ENCODE measurements at places on chromosomes 1 and 21.

GRCh38 chr1:221994939-221995338 is 253.1 kb upstream of the DUSP10 start:
- no peak for DNase-seq

- DNase-seq, result no peak
These were observed 31.9 kb downstream of the MROH9 start for GRCh38 chr1:170967042-170967910.

GRCh38 chr1:223313415-223313754 is 50.6 kb downstream of the SUSD4 start:
- no peak for DNase-seq

- DNase-seq, result no peak
These were observed 774.5 kb upstream of the NEGR1 start for GRCh38 chr1:73056826-73057225.

GRCh38 chr1:232521660-232522059 is 108.3 kb downstream of the SIPA1L2 start:
- DNase-seq, result no peak

- no peak for DNase-seq
These were observed 593 bp upstream of the CD53 start for GRCh38 chr1:110872366-110872744.

DNA sequence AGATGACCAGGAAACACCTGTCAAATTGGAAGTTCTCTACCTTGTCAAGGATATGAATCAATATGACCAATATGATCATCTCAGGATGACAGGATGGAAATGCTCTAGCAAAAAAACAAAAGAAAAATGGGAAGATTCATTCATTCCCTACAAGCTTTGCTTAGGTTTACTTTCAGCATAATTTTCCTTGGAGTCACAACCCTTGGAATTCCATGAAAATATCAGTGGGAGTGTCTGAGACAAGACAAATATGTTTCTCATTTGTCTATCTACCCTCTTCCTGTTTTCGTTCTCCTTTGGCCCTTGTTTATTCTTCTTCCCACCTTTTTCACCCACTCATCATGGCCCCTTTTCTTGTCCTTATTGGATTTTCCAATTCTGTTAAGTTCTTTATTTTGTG is 50.6 kb downstream of the COLGALT2 start:
- DNase-seq, result no peak

GRCh38 chr1:71072273-71072672 is 8.6 kb downstream of the ZRANB2 start:
- DNase-seq, result no peak

GRCh38 chr1:230375780-230376179 is 50.4 kb downstream of the PGBD5 start:
- no peak for DNase-seq

DNA sequence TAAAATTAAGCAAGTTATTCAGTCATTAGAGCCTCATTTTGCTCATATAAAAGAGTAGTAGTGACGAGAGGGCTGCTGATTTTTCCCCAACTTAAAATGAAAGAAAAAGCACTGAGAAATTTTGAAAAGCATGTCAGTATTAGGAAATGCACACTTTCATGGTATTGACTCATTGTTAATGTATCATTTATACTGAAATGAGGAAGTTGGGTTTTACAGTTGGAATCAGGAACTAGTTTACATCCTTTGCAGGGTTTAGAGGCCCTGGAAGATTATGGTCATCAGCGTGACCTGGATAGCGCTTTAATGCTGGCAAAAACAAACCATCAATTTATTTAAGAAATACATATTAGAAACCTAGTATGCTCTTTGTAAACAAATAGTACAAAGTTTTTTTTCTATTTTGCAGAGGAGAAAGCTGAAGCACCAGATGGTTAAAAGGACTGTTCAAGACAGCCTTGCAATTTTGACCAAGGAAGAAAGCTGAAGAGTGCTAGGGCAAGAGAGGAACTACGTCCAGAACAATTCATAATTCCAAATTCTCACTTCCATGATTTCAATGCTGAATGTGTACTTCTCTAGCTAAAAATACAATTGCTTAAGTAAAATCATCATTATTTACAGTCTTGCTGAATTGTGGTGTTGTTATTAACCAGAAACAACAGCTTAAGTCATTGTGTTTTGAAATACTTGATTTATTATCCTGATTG is 94.8 kb upstream of the SGIP1 start:
- no peak for DNase-seq

DNA sequence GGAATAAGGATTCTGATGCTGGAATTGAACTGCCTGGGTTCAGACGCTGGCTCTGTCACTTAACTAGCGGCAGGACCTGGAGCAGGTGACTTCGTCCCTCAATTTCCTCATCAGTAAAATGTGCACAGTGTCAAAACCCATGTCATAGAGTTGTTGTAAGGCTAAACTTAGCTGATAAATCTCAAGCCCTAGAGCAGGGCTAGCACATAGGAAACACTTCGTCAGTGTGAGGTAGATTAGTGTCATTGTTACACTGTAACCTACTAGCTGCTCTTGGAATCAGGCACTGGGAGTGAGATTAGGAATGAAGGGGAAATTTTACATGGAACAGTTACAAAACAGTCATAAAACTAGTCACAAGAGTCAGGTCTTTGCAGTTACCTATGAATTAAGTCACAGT is 56.1 kb upstream of the ANGPTL1 start:
- DNase-seq, result no peak

- no peak for DNase-seq
These were observed 596 bp downstream of the ITGB2 start for GRCh38 chr21:44919913-44920693.

GRCh38 chr21:29581393-29581792 is 282.7 kb downstream of the BACH1 start:
- no peak for DNase-seq

- DNase-seq, result no peak
These were observed 14.9 kb downstream of the ZYG11A start for GRCh38 chr1:52857443-52857842.

DNA sequence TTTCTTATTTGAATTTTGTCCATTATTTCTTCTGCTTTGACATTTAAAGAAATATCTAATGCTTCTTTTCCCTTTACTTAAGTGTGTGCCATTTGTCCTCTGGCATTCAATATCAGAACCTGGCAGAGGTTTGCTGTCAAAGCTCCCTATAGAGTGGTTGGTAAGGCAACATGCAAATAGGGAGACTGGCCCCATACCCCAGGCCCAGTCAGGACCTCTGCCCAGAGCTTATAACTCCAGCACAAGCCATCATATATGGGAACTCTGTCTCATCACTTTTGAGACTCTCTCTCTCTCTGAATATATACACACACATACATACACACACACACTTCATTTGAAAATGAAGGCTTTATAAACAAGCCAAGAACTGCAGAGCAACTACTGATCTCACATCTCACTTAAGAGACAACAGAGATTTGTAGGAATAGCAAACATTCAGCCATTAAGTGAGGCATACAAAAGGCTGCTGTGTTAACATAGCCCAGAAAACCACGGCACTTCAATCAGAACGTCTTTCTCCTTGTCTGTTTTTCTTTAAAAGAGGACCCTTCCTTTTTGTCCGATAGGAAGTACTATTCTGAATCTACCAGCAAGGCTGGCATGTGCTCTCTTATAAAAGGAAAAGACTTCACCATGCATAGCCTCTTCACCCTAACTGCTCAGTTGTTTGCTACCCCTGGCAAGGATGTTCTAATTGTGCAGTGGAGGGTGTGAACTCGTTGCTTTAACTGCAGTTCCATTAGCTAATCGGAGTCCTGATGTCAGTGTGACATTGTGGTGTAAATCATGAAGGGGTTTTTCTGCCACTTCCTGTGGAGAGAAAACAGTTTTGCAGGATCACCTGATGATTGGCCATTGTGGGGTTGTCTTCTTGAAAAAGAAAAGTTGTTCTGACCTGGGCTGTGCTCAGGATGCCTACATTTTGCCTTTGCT is 101.7 kb downstream of the NR5A2 start:
- DNase-seq, result no peak

DNA sequence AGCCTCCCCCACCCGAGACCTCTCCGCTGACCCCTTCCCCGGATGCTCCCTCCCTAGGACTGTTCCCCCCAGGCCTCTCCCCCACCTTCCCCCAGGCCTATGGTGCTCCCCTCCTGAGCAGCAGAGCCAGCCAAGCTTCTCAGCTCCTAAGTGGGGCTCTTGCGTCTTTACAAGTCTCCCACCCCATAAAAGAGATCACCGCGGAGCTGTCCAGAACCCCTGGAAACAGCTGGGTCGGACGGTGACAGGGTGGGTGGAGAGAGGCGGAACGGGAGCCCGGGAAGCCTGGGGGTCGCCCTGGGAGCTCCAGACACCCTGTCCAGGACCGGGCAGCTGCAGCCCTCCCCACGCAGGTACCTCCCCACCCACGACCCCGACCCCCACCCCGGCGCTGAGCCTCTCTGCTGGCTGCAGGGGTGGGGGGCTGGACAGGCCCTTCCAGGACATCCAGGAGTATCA is 61.2 kb downstream of the WNT9A start:
- DNase-seq, result no peak

- no peak for DNase-seq
These were observed 34.2 kb downstream of the GATAD2B start for GRCh38 chr1:153888533-153888932.

GRCh38 chr1:92933459-92933858 is 27.8 kb downstream of the DIPK1A start:
- DNase-seq, result no peak

DNA sequence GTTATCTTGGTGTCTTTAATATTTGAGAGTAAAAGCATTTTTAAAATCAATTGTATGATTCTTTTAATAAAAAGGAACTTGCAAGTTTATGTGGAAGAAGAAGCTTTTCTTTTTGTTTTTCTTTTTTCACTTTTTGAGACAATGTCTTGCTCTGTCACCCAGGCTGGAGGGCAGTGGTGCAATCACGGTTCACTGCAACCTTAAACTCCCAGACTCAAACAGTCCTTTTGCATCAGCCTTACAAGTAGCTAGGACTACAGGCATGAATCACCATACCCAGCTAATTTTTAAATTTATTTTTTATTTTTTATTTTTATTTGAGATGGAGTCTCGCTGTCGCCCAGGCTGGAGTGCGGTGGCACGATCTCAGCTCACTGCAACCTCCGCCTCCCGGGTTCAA is 34.1 kb downstream of the CMPK1 start:
- DNase-seq, result no peak

GRCh38 chr1:63868268-63868781 is 94.5 kb downstream of the ROR1 start:
- DNase-seq, result no peak

GRCh38 chr1:30300669-30301068 is 422.7 kb downstream of the MATN1 start:
- no peak for DNase-seq

GRCh38 chr1:167723707-167724323 is 2.0 kb downstream of the MPZL1 start:
- DNase-seq, result no peak

DNA sequence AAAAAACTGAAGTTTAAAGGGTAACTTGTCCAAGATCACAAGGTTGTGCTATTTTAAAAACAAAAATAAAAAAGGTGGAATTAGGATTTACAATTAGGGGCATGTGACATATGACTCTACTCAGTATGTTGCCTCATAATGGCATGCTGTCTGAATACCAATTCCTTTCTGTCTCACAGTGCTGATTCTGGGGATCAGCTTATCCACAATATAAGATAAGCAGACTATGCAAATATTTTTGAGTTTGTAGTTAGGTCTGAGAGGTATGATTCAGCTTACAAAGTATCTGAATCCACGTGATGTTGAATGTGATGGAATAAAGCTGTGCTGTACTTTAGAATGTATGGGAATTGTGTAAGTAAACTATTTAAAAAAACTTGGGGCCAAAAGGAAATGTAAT is 216.6 kb downstream of the HHIPL2 start:
- DNase-seq, result no peak

DNA sequence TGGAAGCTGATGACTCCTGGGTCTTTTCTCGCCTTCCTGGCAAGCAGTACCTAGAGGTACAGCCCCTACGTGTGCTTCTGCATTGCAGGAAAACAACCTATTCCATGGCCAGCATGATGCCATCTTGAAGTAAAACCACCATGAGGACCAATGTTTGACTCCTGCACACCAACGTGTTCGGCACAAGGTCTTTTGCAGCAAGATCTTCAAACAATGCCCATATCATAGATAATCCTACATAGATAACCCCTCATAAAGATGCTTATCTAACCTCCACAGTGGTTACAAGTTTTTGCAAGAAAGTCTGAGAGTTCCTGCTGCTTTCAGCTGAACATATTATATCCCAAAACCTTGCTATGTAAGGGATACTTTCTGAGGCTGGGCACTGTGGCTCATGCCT is 141.1 kb upstream of the MAP1LC3C start:
- no peak for DNase-seq

DNA sequence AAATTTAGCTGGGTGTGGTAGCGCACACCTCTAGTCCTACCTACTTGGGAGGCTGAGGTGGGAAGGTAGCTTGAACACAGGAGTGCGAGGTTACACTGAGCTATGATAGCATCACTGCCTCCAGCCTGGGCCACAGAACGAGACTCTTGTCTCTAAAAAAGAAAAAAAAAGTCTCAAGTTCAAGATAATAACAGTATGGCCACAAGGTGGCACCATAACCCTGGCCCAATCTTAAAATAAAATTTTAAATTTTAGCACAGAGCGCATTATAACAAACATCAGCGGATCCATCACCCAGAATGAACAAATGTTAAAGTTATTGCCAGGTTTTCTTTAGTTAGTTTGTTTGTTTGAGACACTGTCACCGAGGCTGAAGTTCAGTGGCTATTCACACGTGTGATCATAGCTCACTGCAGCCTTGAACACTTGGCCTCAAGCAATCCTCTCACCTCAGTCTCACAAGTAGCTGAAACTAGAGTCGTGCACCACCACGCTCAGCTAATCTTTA is 2.9 kb upstream of the HTR6 start:
- DNase-seq, result no peak

- no peak for DNase-seq
These were observed 170.6 kb upstream of the ARHGEF16 start for GRCh38 chr1:3283849-3284248.

DNA sequence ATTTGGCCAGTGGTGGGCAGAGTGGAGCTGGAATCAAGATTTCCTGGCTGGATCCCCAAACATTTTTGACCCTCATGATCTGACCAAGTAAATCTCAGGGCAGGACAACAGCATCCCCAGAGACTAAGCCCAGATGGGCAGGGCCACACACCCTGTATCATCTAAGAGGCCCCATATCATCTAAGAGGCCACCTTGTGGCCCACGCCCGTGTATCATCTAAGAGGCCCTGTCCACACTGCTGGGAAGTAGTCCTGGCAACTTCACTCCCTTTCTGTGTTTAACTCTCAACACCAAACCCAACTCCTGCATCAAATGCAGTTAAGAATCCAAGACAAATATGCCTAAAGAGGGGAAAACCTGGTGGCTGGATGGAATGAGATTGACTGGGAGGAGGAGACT is 81.6 kb upstream of the SSX2IP start:
- no peak for DNase-seq

DNA sequence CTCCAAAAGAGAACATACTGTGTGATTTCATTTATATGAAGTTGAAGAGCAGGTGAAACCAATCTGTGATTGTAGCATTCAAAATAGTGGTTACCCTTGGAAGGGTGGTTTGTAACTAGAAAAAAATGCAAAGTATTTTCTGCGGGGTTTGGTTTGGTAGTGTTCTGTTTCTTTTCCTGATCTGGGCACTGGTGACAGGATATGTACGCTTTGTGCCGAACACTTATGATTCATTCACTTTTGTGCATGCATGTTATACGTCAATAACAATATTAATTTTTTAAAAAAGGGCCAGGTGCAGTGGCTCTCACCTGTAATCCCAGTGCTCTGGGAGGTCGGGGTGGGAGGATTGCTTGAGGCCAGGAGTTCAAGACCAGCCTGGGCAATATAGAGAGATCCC is 63.8 kb downstream of the CD34 start:
- DNase-seq, result no peak

Data from activated CD4-positive, CD25-positive, alpha-beta regulatory T cell treated with anti-CD3 and anti-CD28 coated beads, Interleukin-2, amount 50 U/mL, for 16 hours (primary cell).